ENCODE measurements at places on chromosomes 12 and 14.

DNA sequence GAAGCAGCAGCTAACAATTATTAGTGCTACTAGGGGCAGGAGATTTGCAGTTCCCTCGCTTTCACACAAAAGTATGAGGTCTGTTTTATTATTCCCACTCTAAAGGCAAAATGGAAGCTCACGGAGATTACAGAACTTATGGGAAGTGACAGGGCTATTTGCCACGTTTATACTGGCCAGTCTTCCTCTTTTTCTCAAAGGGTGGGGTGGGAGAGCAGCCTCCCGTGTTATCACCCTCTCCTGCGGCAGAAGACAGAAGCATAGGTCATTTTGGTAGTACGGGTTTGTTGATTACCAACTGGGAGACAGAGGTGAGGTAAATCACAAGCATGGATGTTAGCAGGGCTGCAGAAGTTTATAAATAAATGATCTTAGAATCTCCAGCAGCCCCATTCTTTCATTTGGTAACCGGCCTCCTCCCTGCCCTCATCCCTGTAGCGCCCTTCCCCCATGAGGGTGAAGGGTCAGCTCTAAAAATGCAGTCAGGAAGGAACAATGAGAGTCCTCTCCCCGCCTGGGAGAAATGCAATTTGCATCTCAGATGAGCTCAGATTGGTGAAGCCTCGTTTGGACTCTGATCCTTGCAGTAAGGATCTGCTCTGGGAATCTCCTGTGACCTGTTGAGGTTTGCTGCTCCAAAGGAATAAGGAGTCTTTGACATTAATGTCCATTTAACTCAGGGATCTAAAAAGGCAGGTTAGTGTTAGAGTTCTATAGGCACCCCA lies 44.7 kb upstream of the SINHCAF start:
- DNase-seq, result no peak

- no peak for DNase-seq
Measured at GRCh38 chr14:54692284-54692772, 125.4 kb downstream of the SAMD4A start.

DNA sequence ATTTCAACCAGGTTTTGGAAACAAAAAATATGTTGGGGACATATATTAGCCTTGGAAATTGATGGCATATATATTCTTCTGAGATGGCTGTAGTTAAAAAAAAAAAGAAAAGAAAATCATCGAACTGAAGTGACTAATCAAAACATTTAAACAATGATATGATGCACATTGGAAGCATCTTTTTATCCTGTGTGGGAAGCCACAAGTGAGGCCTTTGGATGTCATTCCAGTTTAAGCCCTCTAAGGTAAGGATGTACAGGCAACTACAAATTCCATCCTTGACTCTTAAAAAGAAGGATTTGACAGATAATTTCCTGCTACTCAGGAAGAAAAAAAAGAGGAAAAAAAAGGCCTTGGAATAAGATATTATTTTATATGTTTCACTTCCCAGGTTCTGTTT lies 9.6 kb upstream of the PTPRB start:
- DNase-seq, result no peak

DNA sequence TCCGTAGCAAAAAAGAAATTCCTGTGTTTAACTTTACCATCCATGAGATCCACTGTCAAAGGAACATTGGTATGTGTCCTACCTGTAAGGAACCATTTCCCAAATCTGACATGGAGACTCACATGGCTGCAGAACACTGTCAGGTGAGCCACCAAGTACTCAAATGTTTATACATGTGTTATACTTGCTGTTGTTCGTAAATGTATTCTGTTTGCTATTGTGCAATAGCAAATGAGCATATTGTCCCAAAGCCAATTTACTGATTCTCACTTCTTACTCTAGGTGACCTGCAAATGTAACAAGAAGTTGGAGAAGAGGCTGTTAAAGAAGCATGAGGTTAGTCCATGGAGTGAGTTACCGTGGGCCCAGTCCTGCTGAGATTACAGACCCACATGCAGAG lies 9.4 kb downstream of the TRAFD1 start:
- DNase-seq, result no peak

- DNase-seq, result no peak
Measured at GRCh38 chr14:49921401-49921800, 28.5 kb downstream of the ARF6 start.

- no peak for DNase-seq
Measured at GRCh38 chr14:74934041-74934440, 11.0 kb upstream of the RPS6KL1 start.

GRCh38 chr12:54723379-54724256 lies 75.5 kb upstream of the DCD start:
- peak; percentile 25 for DNase-seq

GRCh38 chr14:75060420-75060819 lies 3.4 kb downstream of the ACYP1 start:
- no peak for DNase-seq

DNA sequence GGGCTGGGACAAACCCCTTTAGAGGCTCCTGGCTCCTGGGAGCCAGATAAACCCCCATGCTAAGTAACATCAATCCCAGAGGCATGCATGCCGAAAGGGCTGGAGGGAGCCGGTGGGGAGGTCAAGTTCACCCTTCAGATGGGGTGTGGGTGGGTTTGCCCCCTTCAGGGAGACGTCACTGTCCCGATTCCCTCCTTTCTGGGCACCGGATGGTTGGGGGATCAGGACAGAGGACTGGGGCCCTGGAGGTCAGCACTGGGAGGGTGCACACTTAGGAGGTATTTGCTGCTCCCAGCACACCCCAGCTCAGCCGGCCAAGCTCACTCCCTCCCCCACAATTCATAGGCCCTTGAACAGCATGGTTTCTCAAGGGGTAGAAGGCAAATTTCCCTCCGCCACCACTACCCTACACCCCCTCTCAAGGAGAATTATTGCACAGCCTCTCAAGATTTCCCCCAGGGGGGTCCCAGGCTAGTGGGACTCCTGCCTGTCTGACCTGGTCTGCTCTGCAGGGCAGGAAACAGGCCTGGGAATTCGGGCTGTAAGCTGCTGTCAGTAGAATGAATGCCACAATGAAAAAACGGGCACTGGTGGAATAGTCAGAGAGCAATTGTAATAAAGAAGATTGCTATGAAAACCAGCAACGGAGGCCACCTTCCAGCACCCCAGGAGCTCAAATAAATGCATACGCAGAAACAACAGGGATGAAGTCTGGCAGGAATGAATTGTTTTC lies 63.5 kb downstream of the GALNT16 start:
- DNase-seq, result no peak

GRCh38 chr12:115507951-115508722 lies 769.4 kb downstream of the MED13L start:
- DNase-seq, result no peak

DNA sequence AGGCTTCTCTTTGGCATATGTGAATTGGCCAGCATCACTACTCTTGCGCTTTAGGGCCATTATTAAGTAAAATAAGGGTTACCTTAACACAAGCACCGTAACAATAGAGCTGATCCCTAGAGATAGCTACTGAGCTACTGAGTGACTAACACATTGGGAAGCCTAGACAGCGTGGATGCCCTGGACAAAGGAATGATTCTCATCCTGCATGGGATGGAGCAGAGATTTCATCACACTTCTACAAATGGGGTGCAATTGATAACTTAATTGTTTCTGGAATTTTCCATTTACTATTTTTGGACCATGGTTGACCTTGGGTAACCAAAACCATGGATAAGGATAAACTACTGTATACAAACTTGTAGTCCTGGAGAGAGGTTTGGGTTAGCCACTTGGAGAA lies 57.1 kb downstream of the FBXO34 start:
- no peak for DNase-seq

DNA sequence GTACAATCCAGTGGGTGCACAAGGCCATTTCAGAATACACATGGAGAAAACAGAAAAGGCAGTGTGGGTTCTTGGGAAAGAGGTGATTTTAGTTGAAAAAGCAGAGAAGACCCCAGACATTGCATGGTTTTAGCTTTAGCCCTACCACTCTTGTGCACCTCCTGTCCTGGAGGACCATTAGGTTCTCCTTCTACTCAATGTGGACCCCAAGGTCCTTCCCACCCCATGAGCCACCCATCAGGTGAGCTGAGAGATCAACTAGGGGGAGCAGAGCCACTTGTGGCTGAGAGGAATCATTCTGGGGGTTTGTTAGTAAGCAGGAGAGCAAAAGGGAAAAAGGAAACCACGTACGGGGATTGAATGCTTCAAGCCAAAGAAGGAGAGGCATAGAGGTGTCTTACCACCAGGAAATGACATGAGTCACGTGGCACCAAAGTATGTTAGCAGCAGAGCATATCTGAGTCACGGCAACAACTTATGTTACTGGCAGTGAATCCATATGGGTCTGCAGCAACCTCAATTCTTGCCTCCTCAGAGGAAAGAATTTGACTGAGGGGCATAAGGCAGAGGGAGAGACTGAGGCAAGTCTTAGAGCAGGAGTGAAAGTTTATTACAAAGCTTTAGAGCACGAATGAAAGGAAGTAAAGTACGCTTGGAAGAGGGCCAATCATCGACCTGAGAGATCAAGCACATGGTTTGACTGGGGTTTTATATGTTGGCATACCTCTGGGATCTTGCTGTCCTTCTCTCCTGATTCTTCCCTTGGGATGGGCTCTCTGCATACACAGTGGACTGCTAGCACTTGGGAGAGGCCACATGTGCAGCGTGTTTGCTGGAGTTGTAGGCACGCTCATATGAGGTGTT lies 73.9 kb downstream of the HSD17B6 start:
- DNase-seq, result no peak

DNA sequence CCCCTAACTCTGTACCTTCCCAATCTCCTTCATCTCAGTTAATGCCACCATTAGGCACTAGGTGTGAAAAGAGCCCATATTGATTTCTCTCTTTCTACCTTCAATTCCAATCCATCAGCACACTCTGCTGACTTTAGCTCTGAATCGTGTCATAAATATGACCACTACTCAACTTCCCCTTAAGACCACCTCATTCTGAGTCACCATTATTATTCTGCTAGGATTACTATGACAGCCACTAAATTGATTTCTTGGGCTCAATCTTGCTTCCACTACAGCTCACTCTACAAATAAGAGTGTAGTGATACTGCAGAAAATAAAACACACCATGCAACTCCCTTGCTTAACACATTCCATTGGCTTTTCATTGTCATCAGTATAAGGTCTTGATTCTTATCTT lies 1449.0 kb upstream of the FLRT2 start:
- DNase-seq, result no peak

DNA sequence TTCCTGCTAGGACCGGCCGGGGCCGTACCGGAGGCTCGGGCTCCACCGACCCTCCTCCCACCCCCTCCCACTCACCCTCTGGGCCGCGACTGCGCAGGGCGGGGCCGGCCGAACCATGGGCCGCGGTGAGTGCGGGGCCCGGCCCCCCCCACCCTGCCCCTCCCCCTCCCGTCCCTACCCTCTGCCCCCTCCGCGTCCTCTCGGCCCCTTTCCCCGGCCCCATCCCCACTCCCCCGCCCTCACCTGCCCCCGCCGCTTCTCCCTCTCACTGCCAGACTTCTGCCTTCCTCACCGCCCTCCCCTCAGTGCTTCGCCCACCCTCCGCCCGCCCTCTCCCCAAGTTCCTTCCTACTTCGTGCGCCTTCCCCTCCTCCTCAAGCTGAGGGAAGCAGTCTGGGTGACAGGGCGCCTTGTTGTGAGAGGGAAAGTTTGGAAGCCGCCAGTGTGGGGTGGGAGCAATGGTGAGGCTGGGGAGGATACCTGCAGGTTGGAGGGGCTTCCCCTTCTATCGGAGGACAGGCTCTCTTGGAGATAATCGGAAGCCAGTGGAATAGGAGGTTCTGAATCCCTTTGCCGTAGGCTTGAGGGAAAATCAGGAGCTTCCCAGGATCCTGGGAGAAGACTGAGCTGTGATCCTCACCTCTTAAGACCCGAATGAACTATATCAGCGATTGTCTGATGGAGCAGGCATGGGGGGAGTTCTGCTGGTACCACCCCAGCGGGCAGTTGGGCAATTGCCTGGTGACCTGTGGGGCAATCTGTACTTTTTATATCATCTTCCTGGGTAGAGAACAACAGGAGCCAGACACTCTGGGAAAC lies 472 bp downstream of the MBD6 start:
- DNase-seq, result no peak

GRCh38 chr12:104108755-104109445 lies 29.1 kb downstream of the NFYB start:
- DNase-seq, result peak; percentile 84

All from NCI-H1105 treated with DMSO at 0.1 percent for 48 hours (cell line).